Right renal pelvis (tissue), 4 donors: ENCODE measurements at places on chromosomes 1 and 21. TPM values are rescaled to one million over a fixed set of nuclear protein-coding genes. Genes with fewer than 3 reads are reported as not detected.

- no peak for DNase-seq
Measured at GRCh38 chr1:233982827-233983518, 78.5 kb downstream of the SLC35F3 start.

GRCh38 chr1:47780469-47780995 lies 216.7 kb downstream of the TRABD2B start:
- no peak for DNase-seq

The ERRFI1 gene
- 24.0 TPM for polyA plus RNA-seq

GRCh38 chr21:39935716-39936115 lies 68.5 kb downstream of the PCP4 start:
- no peak for DNase-seq
